ENCODE measurements at places on chromosomes 4 and X.
A peak's percentile ranks its signal among the peaks of the same experiment; 100 is the strongest.

GRCh38 chr4:47705326-47705981 lies 132.4 kb downstream of the CORIN start:
- peak; percentile 15 for DNase-seq

DNA sequence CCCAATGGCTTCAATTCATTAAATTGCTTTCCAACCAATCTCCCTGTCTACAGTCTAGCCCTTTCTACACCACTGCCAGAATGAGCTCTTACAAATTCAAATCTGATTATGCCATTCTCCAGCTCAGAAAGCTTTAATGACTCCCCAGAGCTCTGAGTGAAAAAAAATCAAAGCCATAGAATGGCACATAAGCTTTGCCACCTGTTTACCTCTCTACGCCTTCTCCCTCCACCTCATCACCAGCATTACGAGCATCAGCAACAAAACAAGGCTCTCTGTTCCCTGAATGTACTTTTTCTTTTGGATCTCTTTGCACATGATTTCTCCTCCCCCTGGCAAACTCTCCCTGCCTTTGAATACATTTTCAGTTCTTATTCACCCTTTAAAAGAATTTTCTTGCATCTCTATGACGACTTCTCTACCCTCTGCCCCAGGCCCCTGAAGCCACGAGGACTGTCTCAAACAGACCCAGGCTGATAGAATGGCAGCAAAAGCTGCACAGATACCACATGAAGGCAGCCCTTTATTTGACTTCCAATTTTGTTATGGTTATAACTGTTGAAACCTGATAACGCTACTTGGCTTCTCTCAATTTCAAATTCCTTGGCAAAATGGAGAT lies 516.0 kb downstream of the PCDH7 start:
- no peak for DNase-seq

DNA sequence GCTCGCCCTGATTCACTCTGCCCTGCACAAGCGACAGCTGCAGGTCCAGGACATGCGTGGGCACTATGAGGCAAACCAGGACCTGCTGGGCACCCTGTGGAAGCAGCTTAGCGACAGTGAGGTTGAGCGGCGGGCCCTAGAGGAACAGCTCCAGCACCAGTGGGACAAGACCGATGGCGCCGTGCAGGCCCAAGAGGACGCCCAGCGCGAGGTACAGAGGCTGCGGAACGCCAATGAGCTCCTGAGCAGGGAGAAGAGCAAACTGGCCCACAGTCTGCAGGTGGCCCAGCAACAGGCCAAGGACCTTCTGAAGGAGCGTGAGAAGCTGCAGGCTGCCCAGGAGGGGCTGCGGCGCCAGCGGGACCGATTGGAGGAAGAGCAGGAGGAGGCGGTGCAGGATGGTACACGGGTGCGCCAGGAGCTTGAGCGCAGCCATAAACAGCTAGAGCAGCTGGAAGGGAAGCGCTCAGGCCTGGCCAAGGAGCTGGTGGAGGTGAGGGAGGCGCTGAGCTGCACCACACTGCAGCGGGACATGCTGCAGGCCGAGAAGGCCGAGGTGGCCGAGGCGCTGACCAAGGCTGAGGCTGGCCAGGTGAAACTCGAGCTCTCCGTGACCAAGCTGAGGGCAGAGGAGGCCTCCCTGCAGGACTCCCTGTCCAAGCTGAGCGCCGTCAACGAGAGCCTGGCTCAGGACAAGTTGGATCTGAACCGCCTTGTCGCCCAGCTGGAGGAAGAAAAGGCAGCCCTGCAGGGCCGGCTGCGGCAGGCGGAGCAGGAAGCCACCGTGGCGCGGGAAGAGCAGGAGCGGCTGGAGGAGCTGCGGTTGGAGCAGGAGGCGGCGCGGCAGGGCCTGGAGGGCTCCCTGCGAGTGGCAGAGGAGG lies 12.8 kb downstream of the SMIM10L2A start:
- no peak for DNase-seq

GRCh38 chr4:37450309-37450708 lies 205.8 kb downstream of the NWD2 start:
- no peak for DNase-seq

DNA sequence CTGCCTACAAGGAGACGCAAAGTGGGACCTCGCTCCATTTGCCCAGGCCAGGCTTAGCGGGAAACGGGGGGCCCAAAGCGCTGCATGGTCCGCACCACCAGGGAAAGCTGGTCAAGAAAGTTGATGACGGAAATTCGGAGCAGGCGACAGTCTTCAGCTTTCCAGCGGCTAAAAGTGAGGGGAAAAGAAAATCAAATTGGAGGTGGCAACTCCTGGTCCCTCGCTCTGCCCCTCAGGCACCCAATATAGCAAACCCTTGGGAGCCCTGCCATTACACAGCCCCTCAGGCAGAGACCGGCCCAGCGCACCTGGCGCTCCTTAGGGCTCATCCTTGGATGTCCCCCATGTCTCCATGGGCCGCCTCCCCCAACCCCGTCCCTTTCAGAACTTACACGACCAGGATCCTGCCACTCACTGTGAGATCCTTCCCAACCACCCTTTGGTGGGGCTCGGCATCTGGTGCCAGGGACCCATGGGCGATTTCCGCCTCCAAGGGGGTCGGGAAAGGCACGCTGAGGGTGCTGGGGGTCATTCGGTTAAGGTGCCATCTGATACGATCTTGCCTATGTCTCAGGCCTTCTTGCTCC lies 1.1 kb downstream of the LAGE3 start:
- DNase-seq: no peak

- DNase-seq: no peak
Measured at GRCh38 chr4:127309369-127310102, 323.2 kb upstream of the INTU start.

GRCh38 chrX:44483965-44484606 lies 58.6 kb downstream of the FUNDC1 start:
- DNase-seq: no peak

DNA sequence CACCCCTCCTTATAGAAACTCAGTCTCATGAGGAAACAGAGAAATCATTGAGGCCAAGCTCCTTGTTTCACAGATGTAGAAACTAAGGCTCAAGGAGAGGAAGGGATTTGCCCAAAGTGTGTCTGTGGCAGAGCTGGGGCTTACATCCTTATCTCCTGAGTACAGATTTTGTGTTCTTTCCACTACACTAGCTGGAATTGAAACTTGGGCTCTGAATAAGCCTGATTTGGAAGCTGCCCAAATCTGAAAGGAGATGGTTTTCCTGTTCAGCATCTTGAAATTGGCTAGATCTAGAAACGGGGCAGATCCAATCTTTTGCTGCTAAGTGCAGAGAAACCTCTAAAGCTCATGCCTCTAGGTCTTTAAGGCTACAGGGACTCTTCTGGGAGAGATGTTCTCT lies 24.3 kb downstream of the AWAT2 start:
- DNase-seq: no peak

All from HFFc6 (cell line).